ENCODE measurements at places on chromosomes 3 and 15.
A peak's percentile ranks its signal among the peaks of the same experiment; 100 is the strongest.

DNA sequence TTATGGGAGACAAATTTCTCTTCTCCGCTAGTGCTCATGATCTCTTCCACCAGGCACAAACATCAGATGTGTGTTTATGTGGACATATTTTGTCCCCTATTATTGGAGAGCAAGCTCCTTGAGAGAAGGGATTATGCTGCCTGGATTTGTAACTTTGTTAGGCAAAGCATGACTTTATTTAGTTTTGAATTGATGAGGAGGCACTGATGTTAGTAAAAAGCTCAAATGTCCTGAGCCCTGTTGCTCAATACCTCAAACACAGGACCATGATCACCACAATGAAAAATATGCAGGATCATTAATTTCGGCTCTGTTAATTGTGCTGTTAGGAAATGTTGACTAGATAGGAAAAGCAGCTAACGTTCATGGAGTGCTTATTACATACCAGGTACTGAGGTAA lies 29.1 kb downstream of the SCG5 start:
- no peak for DNase-seq

DNA sequence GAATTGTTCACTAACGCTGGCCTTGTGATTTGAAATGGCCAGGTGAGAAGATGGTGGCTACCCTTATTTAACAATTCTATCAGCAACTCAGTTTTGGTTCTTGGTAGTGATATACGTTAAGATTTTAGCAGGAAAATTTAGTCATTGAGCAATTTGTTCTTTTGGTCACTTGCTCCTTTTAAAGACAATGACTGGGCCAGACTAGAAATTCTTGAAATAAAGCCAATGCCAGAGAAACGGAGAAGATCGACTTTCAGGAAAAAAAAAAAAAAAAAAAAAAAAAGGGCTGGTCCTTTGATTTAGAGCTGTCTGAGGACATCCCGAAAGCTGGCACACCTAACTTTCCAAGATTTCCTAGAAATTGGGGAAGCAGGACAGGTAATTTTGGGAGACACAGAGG lies 178.5 kb downstream of the FNDC3B start:
- DNase-seq, result no peak

GRCh38 chr15:93983526-93983925 lies 247.8 kb upstream of the MCTP2 start:
- DNase-seq, result no peak

GRCh38 chr3:193730976-193731375 lies 138.0 kb downstream of the OPA1 start:
- DNase-seq, result no peak

- DNase-seq, result no peak
These were observed 152.7 kb downstream of the SUCNR1 start for GRCh38 chr3:152026033-152026556.

DNA sequence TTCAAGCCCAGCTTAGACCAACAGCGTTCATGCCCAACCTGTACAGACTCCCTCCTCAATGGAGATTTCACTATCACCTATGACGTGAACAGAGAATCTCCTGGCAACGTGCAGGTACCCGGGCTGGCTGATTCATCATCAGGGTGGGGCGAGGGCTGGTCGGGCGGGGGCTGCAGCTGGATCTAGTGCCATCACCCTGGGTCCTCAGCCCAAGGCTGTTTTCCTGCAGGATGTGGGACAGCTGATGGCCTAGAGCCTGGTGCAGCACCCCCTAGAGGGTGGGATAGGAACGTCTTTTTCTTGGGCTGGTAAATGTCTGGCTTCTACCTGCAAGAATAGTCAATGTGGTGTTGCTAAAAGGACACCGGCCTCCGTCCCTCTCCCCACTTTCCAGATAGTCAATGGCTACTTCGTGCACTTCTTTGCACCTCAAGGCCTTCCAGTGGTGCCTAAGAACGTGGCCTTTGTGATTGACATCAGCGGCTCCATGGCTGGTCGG lies 4.4 kb downstream of the ITIH3 start:
- DNase-seq, result peak; percentile 7

GRCh38 chr15:31268911-31269784 lies 57.5 kb upstream of the KLF13 start:
- DNase-seq, result no peak

Measured in CD4-positive, alpha-beta T cell treated with Interleukin-12 subunit alpha and Interleukin-12 subunit beta, for 1 hour (primary cell).